Transverse colon (tissue), 4 donors: ENCODE measurements at places on chromosomes 4 and X. TPM values are rescaled to one million over a fixed set of nuclear protein-coding genes. Genes with fewer than 3 reads are reported as not detected.

- no peak for DNase-seq
- no peak overlapping the region for H3K4me3 ChIP-seq
- H3K27ac ChIP-seq: no peak overlapping the region
- no peaks in the 10 kb centered on the region for H3K27me3 ChIP-seq
- no peaks in the 10 kb centered on the region for H3K4me1 ChIP-seq
- no peaks in the 10 kb centered on the region for H3K36me3 ChIP-seq
Observed at GRCh38 chrX:44637282-44637681, 94.6 kb upstream of the FUNDC1 start.

GRCh38 chr4:35500812-35501211, 743.5 kb downstream of the ARAP2 start:
- DNase-seq: no peak
- no peaks in the 10 kb centered on the region for H3K4me1 ChIP-seq
- H3K27ac ChIP-seq: no peak overlapping the region
- no peak overlapping the region for H3K4me3 ChIP-seq

DNA sequence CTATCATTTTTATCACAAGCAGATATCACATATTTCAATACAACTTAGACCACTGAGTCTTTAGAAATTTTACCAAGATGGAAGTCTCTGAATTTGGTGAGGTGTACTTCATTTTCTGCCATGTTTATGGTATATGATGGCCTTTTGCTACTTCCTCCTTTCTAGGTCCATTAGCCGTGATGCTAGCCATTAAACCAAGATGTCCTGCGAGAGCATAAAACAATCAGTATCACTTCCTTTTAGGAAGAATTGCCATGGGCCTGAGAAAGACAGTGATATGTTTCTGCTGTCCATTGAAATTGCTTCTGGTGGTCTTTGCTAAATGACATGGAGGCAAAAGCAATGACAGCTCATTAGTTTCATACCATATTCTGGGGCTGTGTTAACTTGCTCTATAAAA, 1851.7 kb upstream of the IGFBP7 start:
- no peak overlapping the region for H3K4me3 ChIP-seq
- no peak for DNase-seq
- no peaks in the 10 kb centered on the region for H3K27me3 ChIP-seq
- H3K36me3 ChIP-seq: no peaks in the 10 kb centered on the region
- H3K27ac ChIP-seq: no peak overlapping the region

GRCh38 chrX:13955975-13956374, 73.7 kb downstream of the GEMIN8 start:
- H3K27me3 ChIP-seq: no peaks in the 10 kb centered on the region
- no peak overlapping the region for H3K27ac ChIP-seq
- H3K36me3 ChIP-seq: no peaks in the 10 kb centered on the region

DNA sequence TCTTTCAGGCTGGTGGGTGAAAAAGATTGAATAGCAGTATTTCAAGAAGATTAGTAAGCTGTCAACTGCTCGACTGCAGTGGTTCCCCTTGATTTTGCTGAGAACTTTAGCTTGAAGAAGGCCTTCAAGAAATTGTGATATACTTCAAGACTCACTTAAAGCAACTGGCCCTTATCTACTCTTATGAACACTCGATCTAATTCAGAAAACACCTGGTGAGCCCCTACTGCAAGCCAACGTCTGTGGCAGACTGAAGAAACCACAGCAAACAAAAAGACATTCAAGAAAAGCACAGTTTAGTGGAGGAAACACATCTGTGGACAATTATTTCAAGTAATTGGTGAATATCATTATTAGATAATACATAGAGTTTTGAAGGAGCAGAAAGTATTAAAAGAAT, 119.0 kb downstream of the INPP4B start:
- no peaks in the 10 kb centered on the region for H3K36me3 ChIP-seq
- H3K4me3 ChIP-seq: no peak overlapping the region
- no peak overlapping the region for H3K27ac ChIP-seq

- DNase-seq: no peak
- H3K27me3 ChIP-seq: no peaks in the 10 kb centered on the region
- H3K36me3 ChIP-seq: no peaks in the 10 kb centered on the region
- no peaks in the 10 kb centered on the region for H3K4me1 ChIP-seq
Observed at GRCh38 chr4:164138521-164138920, 615.4 kb upstream of the SMIM31 start.

DNA sequence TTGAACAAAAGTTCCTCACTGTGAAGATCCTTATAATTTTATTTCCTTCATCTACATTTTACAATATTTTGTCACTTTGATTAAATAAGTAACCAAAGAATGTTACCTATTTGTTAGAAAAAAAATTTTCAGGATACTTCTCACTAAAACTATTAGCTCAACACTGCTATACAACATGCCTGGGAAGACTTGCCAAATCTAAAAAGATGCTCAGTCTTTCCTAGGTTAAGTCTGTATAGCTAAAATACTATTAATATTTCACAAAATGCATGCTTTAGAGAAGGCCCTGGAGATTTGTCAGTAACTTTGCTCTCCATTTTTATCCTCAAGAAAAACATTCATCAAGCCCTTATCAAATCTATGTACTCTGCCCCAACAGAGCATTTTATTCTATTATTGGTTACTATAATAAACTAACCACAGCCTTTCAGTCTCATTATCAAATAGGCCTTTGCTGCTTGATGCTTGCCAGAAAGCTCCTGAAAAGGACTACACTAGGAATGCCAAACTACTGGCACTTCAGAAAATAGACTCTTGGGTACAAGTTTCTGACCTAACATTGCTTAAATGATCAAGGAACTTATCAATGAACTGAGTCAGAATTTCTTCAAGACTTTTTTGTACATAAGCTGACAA, 17.7 kb downstream of the NEK1 start:
- no peak for DNase-seq
- no peak overlapping the region for H3K27ac ChIP-seq
- peaks cover 3% of the 10 kb centered on the region for H3K4me1 ChIP-seq
- H3K4me3 ChIP-seq: no peak overlapping the region
- peaks cover 9% of the 10 kb centered on the region for H3K36me3 ChIP-seq

DNA sequence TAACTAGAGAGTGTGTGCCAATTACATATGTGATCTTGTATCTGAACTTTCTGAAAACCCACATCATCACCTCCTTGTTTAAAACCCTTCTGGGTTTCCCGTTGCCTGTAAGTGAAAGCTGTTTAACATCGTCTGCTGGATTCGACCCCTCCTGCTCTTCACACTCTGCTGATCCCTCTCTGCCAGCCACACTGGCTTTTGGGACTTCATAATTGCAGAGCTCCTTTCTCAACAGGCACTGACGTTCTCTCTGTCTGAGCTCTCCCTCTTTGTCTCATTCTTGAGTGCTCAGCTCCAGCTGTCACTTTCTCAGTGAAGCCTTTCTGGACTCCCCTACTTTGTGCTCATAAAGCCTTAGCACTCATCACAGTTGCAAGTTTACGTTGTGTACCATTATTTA, 153.9 kb downstream of the CEP135 start:
- no peak for DNase-seq
- H3K4me1 ChIP-seq: no peaks in the 10 kb centered on the region
- no peak overlapping the region for H3K27ac ChIP-seq
- no peak overlapping the region for H3K4me3 ChIP-seq
- no peaks in the 10 kb centered on the region for H3K27me3 ChIP-seq

- no peak overlapping the region for H3K4me3 ChIP-seq
- H3K27me3 ChIP-seq: no peaks in the 10 kb centered on the region
- no peak overlapping the region for H3K27ac ChIP-seq
- no peak for DNase-seq
- H3K4me1 ChIP-seq: no peaks in the 10 kb centered on the region
Observed at GRCh38 chrX:88146577-88146976, 600.4 kb upstream of the CPXCR1 start.

DNA sequence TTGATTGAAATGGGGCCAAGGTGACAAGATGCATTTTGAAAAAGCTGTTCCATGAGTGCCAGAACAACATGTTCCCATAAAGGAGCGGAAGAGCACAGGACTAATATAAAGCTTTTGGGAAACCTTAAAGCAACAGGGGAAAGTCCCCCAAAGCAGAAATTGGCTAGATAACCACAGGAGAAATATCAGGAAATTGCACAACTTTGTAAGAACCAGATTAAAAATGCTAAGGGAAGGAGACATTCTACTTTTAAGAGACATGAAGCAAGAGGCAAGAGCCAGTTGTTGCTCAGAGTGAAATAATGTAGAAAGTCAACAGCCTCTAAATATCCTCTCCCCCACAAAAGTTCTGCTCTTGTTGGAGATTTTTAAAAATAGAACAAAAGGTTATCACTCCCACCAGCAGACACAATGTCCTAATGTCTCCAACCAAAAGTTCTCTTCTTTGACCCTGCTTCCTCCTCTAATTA, 85.2 kb upstream of the LNX1 start:
- H3K4me1 ChIP-seq: no peaks in the 10 kb centered on the region
- H3K27me3 ChIP-seq: no peaks in the 10 kb centered on the region
- no peak overlapping the region for H3K4me3 ChIP-seq
- H3K36me3 ChIP-seq: no peaks in the 10 kb centered on the region

GRCh38 chrX:96835660-96836289, 47.9 kb upstream of the RPA4 start:
- no peak overlapping the region for H3K27ac ChIP-seq
- H3K4me1 ChIP-seq: no peaks in the 10 kb centered on the region
- no peaks in the 10 kb centered on the region for H3K36me3 ChIP-seq

DNA sequence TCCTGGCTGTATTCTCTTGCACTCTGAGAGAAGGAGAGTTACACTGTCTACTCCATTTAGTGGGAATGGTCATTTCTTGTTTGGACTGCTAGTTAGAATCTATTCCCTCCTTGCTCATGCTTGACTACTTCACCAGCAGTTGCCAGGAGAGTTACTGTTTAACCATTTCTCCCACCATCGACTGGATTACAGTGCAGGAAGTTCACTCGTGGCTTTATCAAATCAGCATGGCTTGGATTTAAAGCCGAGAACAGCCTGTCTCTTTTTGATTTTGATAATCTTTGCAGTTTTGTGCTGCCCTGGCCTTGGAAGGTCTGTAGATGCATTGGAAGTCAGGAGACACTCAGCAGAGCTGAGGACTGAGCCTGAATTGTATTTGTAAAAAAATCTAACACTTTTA, 3.2 kb downstream of the GBA3 start:
- H3K4me3 ChIP-seq: no peak overlapping the region
- H3K4me1 ChIP-seq: no peaks in the 10 kb centered on the region
- H3K27ac ChIP-seq: no peak overlapping the region
- H3K36me3 ChIP-seq: no peaks in the 10 kb centered on the region
- peak; percentile 11 for DNase-seq

GRCh38 chrX:136395271-136395670, 92.5 kb upstream of the BRS3 start:
- no peaks in the 10 kb centered on the region for H3K36me3 ChIP-seq
- H3K27me3 ChIP-seq: no peaks in the 10 kb centered on the region
- no peak overlapping the region for H3K4me3 ChIP-seq
- no peak overlapping the region for H3K27ac ChIP-seq
- H3K4me1 ChIP-seq: no peaks in the 10 kb centered on the region

- no peak overlapping the region for H3K27ac ChIP-seq
- H3K4me3 ChIP-seq: no peak overlapping the region
- no peaks in the 10 kb centered on the region for H3K4me1 ChIP-seq
Observed at GRCh38 chrX:125378770-125379169, 59.1 kb downstream of the TEX13C start.

GRCh38 chr4:81237791-81238190, 22.8 kb upstream of the PRKG2 start:
- no peaks in the 10 kb centered on the region for H3K27me3 ChIP-seq
- DNase-seq: no peak
- no peak overlapping the region for H3K4me3 ChIP-seq
- no peak overlapping the region for H3K27ac ChIP-seq
- H3K4me1 ChIP-seq: no peaks in the 10 kb centered on the region
- H3K36me3 ChIP-seq: no peaks in the 10 kb centered on the region

GRCh38 chr4:74097631-74098426, 1.2 kb downstream of the CXCL2 start:
- peak overlapping the region; percentile 85 for H3K27ac ChIP-seq
- H3K36me3 ChIP-seq: no peaks in the 10 kb centered on the region
- peak overlapping the region; percentile 56 for H3K4me3 ChIP-seq
- no peaks in the 10 kb centered on the region for H3K27me3 ChIP-seq
- H3K4me1 ChIP-seq: no peaks in the 10 kb centered on the region

- no peaks in the 10 kb centered on the region for H3K27me3 ChIP-seq
- no peak overlapping the region for H3K4me3 ChIP-seq
- H3K36me3 ChIP-seq: no peaks in the 10 kb centered on the region
- no peaks in the 10 kb centered on the region for H3K4me1 ChIP-seq
- no peak for DNase-seq
- H3K27ac ChIP-seq: no peak overlapping the region
Observed at GRCh38 chr4:33302321-33302720, 2582.2 kb downstream of the PCDH7 start.

- H3K27ac ChIP-seq: peak overlapping the region; percentile 81
- peaks cover 33% of the 10 kb centered on the region for H3K27me3 ChIP-seq
- H3K4me1 ChIP-seq: peaks cover 17% of the 10 kb centered on the region
- DNase-seq: peak; percentile 40
- no peaks in the 10 kb centered on the region for H3K36me3 ChIP-seq
Observed at GRCh38 chr4:78057600-78058550, 752 bp downstream of the FRAS1 start.

- H3K4me3 ChIP-seq: no peak overlapping the region
- DNase-seq: no peak
- H3K27ac ChIP-seq: no peak overlapping the region
- no peaks in the 10 kb centered on the region for H3K4me1 ChIP-seq
- H3K27me3 ChIP-seq: no peaks in the 10 kb centered on the region
Observed at GRCh38 chr4:66572949-66573348, 902.7 kb upstream of the EPHA5 start.

GRCh38 chr4:180852738-180853137, 1390.5 kb upstream of the TENM3 start:
- H3K36me3 ChIP-seq: no peaks in the 10 kb centered on the region
- H3K4me3 ChIP-seq: no peak overlapping the region
- DNase-seq: no peak

DNA sequence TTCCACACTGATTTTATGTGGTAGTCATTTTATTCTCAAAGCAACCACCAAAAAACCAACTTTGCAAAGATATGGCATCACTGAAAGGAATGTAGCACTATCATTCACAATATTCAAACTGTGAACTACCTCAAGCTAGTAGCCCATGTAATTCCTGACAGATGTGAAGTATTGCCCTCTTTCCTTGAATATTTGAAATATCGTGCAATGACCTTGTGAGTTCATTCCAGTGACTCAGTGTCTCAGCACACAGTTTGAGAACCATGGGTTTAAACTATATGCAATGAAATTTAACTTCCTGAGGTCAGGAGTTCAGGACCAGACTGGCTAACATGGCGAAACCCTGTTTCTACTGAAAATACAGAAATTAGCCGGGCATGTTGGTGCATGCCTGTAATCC, 20.9 kb upstream of the IQCM start:
- H3K4me1 ChIP-seq: no peaks in the 10 kb centered on the region
- H3K4me3 ChIP-seq: no peak overlapping the region
- no peak overlapping the region for H3K27ac ChIP-seq
- DNase-seq: no peak
- H3K36me3 ChIP-seq: no peaks in the 10 kb centered on the region

The PLXNA3 gene
- total RNA-seq: 128 TPM

The ZNF711 gene
- 3.8 TPM for total RNA-seq

The PKD2 gene
- 16.2 TPM for total RNA-seq

The TLR10 gene
- total RNA-seq: 4.6 TPM

The VGLL1 gene
- total RNA-seq: not detected

The LUZP4 gene
- not detected for total RNA-seq

The RIPPLY1 gene
- total RNA-seq: not detected
